Spleen (tissue), 13 donors: ENCODE measurements at places on chromosomes 1 and 21. TPM values are rescaled to one million over a fixed set of nuclear protein-coding genes. Genes with fewer than 3 reads are reported as not detected.

The VHLL gene
- not detected for total RNA-seq

The AMY1A gene
- not detected for total RNA-seq

The TSACC gene
- total RNA-seq: not detected

The LRRIQ3 gene
- 1.0 TPM for total RNA-seq

The AQP10 gene
- 1.6 TPM for total RNA-seq

The SH2D1B gene
- 4.9 TPM for total RNA-seq

The VWA5B1 gene
- total RNA-seq: 0.28 TPM

The GJB3 gene
- not detected for total RNA-seq

GRCh38 chr1:56397409-56397808, 182.0 kb downstream of the PLPP3 start:
- no peak overlapping the region for H3K27ac ChIP-seq
- H3K36me3 ChIP-seq: no peaks in the 10 kb centered on the region
- no peaks in the 10 kb centered on the region for H3K4me1 ChIP-seq
- no peak overlapping the region for H3K4me3 ChIP-seq

DNA sequence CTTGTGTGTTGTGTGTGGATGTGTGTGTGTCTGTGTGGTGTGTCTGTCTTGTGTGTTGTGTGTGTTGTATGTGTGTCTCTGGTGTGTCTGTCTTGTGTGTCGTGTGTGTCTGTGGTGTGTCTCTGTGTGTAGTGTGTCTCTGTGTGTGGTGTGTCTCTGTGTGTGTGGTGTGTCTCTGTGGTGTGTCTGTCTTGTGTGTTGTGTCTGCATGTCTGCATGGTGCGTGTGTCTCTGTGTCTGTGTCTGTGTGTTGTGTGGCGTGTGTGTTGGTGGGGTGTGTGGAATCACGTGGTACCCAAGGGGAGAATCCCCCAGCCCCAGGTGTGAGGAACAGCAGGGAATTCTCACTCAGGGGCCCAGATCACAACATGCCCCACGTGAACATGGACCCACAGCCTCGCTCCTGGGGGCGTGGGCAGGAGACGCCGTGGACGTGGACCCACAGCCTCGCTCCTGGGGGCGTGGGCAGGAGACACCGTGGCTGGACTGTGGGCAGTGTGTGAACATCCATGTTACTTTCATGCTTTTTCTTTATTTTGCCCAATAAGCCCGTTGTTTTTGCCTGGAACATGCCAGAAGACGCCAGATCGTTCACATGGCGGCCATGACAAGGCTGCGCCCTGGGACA, 67.8 kb downstream of the SLC19A1 start:
- H3K27ac ChIP-seq: no peak overlapping the region
- no peak overlapping the region for H3K4me3 ChIP-seq
- DNase-seq: no peak
- H3K36me3 ChIP-seq: peaks cover 8% of the 10 kb centered on the region
- no peaks in the 10 kb centered on the region for H3K27me3 ChIP-seq

DNA sequence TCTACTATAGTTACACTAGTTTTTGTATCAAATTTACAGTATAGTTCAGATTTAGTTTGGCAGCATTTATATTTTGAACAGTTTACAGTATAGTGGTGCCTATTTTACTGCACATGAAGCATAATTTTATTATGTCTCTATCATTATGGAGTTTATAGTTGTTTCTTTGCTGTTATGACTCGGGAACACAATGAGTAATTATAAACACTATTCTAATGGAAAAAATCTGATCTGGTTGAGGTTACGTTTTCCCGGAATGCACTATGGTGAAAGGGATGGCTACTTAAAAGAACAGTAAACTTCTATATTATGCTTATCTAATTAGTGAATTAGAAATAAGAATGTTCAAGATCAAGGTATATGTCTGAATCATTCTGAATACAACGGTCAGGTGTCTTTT, 10.6 kb downstream of the LCA5L start:
- H3K4me1 ChIP-seq: no peaks in the 10 kb centered on the region
- H3K27me3 ChIP-seq: no peaks in the 10 kb centered on the region
- no peak overlapping the region for H3K27ac ChIP-seq
- H3K36me3 ChIP-seq: no peaks in the 10 kb centered on the region
- no peak overlapping the region for H3K4me3 ChIP-seq

GRCh38 chr1:223878598-223879325, 33.0 kb upstream of the TP53BP2 start:
- no peaks in the 10 kb centered on the region for H3K27me3 ChIP-seq
- no peaks in the 10 kb centered on the region for H3K4me1 ChIP-seq
- no peak overlapping the region for H3K4me3 ChIP-seq

DNA sequence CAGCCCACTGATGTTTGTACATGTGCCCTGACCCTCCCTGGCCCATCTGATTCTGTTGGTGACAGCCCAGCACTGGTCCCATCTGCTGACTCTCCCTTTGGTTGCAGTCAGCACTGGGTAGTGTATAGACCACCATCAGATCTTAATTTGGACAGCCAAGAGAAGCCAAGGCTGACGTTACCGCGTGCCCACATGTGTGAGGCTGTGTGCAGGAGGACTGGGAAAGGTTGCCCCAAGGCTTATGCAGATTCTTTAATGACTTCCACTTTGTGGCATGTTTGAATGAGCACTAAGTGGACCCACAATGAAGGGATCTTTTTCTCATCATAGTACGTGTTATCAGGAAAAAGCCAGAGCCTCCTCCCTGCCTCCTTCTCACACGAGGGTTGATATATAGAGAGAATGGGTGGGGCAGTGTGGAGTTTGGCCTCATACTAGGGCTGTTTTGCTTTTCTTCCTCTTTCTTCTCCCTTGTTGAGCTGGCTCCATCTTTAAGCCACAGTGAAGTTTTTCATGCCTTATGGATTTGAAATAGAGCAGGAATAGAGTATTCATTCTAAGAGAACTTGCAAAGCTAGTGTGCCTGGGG, 93.5 kb downstream of the NAV1 start:
- H3K4me1 ChIP-seq: no peaks in the 10 kb centered on the region
- DNase-seq: no peak
- H3K27ac ChIP-seq: no peak overlapping the region
- H3K4me3 ChIP-seq: no peak overlapping the region
- no peaks in the 10 kb centered on the region for H3K27me3 ChIP-seq
- no peaks in the 10 kb centered on the region for H3K36me3 ChIP-seq

DNA sequence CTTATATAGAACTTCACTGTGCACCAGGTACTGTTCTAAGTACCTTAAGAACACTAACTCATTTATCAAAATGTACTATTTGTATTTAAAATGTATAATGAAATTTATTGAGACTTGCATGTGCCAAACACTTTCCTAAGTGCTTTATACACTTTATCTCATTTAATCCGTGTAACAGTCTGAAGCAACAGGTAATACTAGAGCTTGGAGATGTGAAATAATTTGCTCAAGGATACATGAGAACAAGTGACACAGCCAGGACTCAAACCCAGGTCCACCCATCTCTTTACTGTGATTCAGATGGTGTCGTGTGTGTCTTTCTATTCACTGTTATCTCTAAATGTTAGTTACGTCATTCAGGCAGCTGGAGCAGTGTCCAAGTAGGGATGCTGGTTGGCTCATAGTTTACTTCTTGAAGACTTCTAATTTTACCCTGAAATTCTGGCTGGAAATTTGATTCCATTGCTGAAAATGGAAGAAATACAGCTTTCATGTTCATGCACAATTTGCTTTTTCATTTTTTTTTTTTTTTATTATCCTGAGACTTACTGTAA, 169.7 kb upstream of the UBE2U start:
- no peaks in the 10 kb centered on the region for H3K4me1 ChIP-seq
- no peaks in the 10 kb centered on the region for H3K36me3 ChIP-seq
- H3K27ac ChIP-seq: no peak overlapping the region
- no peak overlapping the region for H3K4me3 ChIP-seq

GRCh38 chr1:183180634-183181056, 5.4 kb upstream of the LAMC2 start:
- no peak for DNase-seq
- peaks cover 4% of the 10 kb centered on the region for H3K27me3 ChIP-seq
- no peaks in the 10 kb centered on the region for H3K36me3 ChIP-seq
- no peak overlapping the region for H3K4me3 ChIP-seq
- H3K27ac ChIP-seq: no peak overlapping the region

DNA sequence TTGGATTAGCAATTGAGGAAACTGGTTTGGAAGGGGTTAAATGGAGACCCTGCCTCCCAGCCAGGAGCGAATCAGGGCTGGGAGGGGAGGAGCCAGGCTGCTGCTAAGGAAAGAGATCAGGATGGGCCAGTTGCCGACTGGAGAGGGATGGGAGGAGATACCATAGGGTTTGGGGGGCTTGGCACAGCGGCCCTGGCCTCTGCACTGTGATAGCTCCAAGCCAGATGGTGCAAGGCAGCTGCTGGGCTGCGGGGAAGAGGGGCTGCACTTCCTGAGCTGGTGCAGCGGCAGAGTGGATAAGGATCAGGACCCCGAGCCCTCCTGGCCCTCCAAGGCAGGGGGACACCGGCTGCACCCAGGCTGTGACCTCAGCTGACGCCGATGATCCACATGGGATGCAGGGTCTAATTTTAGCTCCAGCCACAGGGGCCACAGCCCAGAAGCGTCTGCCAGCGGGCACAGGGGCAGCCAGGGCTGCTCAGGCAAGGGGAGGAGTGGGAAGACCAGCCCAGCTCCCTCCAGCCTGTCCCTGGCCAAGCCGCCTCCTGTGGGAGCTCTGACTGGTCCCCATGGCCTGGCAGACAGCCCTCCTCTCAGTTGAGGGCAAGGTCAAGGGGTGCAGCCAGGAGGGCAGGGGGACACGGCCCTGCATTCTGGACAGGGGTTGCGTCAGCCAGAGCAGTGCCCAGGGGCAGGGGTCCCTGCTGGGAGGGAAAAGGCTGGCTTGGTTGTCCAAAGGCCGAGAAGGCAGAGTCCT, at the start of gene EXTL1:
Gene EXTL1, plus strand, starts transcription at position 129 of the 757 bp plus-strand sequence. CDS start 872 bp downstream, outside the sequence.
- DNase-seq: no peak
- no peak within 1 kb of the TSS for H3K4me3 ChIP-seq
- H3K27ac ChIP-seq: peak within 1 kb of the TSS; percentile 72
- no peaks in the 10 kb centered on the region for H3K27me3 ChIP-seq
- peaks cover 36% of the 10 kb centered on the region for H3K4me1 ChIP-seq

- no peaks in the 10 kb centered on the region for H3K36me3 ChIP-seq
- peaks cover 79% of the 10 kb centered on the region for H3K4me1 ChIP-seq
- H3K27ac ChIP-seq: peak overlapping the region; percentile 95
- no peaks in the 10 kb centered on the region for H3K27me3 ChIP-seq
These were observed 10.1 kb upstream of the ADORA3 start for GRCh38 chr1:111513410-111514020.

DNA sequence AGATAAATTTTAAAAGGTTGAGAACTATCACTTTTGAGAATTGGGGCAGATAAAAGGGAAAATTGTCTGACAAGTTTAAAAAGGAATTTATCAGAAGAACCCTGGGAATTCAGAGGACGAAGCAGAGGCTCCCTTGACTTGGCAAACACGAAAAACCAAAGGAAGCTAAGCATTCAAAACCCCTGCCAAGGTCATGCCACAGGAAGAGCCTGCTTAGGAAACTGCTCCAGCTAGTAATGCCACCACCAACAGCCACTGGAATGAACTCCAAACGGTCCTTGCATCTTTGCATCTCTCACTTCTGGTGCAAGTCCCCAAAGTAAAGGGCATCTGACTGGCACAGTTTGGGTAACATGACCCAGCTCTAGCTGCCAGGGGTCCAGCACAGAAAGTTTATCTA, 7.2 kb downstream of the GPBP1L1 start:
- peaks cover 74% of the 10 kb centered on the region for H3K4me1 ChIP-seq
- H3K27ac ChIP-seq: peak overlapping the region; percentile 48
- DNase-seq: no peak
- H3K4me3 ChIP-seq: no peak overlapping the region
- no peaks in the 10 kb centered on the region for H3K27me3 ChIP-seq

GRCh38 chr1:202835548-202836072, 24.9 kb downstream of the PCAT6 start:
- no peaks in the 10 kb centered on the region for H3K36me3 ChIP-seq
- no peak overlapping the region for H3K4me3 ChIP-seq
- no peak for DNase-seq
- H3K27ac ChIP-seq: no peak overlapping the region
- no peaks in the 10 kb centered on the region for H3K27me3 ChIP-seq

- peak; percentile 60 for DNase-seq
- H3K4me3 ChIP-seq: no peak overlapping the region
- peak overlapping the region; percentile 88 for H3K27ac ChIP-seq
- H3K4me1 ChIP-seq: peaks cover 79% of the 10 kb centered on the region
These were observed 16.1 kb downstream of the IL6R start for GRCh38 chr1:154420961-154421924.

GRCh38 chr1:25587290-25587689, 29.3 kb upstream of the MAN1C1 start:
- H3K27ac ChIP-seq: no peak overlapping the region
- H3K4me3 ChIP-seq: no peak overlapping the region
- H3K4me1 ChIP-seq: peaks cover 35% of the 10 kb centered on the region
- no peak for DNase-seq

DNA sequence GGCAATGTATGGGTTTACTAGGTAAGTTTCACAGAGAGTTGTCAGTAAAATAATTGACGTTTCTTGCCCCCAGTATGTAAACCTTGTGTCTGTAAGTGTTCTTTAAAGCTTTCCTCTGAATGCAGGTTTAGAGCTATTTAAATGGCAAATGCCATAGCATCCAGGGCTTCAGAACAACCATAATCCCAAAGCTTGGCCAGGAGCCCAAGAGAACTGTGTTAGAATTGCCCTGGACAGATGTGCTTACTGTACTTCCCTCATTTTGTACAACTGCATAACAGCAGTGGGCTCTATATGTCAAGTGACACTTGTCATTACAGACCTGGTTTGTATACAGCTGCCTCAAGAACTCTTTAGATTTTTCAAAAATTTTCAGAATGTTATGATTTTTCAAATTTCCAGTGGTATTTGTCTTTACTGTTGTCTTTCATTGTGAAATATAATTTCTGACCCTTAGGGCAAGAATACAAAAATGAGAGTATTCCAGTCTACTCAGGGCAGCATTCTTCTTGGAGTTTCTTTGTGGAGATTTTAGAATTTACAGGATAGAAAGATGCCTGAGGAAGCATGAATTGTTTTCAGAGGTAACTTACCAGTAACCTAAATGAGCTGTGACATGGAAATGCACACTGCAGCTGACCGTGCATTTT, 136.9 kb upstream of the L1TD1 start:
- no peaks in the 10 kb centered on the region for H3K36me3 ChIP-seq
- no peak overlapping the region for H3K4me3 ChIP-seq
- DNase-seq: no peak
- no peaks in the 10 kb centered on the region for H3K4me1 ChIP-seq
- no peak overlapping the region for H3K27ac ChIP-seq
- no peaks in the 10 kb centered on the region for H3K27me3 ChIP-seq

DNA sequence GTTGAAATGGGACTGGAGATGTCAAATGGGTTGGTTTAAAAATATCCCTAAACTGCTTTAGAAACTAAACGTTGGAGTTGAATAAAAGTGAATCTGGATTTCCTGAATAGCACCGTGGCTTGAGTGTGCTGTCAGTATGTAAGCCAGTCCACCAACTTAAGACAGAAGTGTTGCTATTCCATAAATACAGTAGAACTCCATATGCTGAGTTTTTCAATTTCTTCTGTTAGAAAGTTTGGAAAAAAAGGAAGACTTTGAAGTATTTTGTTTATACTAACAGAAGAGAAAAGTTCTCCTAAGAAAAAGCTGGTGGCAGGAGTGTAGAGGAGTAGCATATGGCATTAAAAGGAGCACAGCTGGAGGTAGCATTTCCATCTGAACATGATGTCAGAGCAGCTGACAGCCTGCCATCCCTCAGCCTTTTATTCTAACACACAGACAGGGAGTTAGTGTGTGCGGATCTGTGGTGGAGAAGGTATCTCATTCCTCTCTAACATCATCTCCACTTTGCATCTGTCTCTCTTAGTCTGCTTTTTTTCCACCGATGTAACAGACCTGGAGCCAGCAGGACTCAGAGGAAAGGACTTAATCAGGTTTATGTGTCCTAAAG, at the start of gene ZBTB18:
Gene ZBTB18, plus strand, starts transcription at position 449 of the 610 bp plus-strand sequence. Its CDS starts 149 bp downstream, at position 598.
- peaks cover 20% of the 10 kb centered on the region for H3K36me3 ChIP-seq
- peak within 1 kb of the TSS; percentile 67 for H3K4me3 ChIP-seq
- DNase-seq: no peak
- peaks cover 48% of the 10 kb centered on the region for H3K4me1 ChIP-seq
- H3K27me3 ChIP-seq: no peaks in the 10 kb centered on the region
- H3K27ac ChIP-seq: peak within 1 kb of the TSS; percentile 89
